Spinal cord (tissue), 10 donors: ENCODE measurements at places on chromosomes 4 and X.
A peak's percentile ranks its signal among the peaks of the same experiment; 100 is the strongest.

- no peak for DNase-seq
Observed at GRCh38 chr4:14333616-14334015, 668.7 kb upstream of the CPEB2 start.

- DNase-seq: no peak
Observed at GRCh38 chr4:2400841-2401609, 17.4 kb downstream of the ZFYVE28 start.

- peak; percentile 24 for DNase-seq
Observed at GRCh38 chr4:44446191-44446590, 2.4 kb downstream of the KCTD8 start.

DNA sequence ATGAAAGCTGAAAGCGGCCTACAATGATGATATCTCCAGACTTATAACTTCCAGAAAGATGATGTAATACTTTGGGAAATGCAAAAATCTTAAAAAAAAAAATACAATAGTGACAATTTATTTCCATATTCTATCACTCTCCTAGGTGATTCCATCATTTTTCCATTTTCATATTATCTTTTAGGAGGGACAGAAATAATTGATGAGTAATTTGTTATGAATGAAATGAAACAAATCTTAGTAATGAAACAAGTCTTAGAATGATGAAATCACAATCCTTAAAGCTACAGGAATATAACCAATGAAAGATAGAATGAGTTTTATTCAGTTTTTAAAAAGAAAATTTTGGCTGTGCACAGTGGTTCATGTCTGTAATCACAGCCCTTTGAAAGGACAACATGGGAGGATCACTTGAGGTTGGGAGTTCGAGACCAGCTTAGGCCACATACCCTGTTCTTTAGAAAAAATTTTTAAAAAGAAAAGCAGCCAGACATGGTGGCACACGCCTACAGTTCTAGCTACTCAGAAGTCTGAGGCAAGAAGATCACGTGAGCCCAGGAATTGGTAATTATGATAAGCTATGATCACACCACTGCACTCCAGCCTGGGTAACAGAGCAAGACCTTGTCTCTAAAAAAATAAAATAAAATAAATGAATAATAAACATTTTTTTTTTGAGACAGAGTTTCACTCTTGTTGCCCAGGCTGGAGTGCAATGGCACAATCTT, 21.7 kb downstream of the CLOCK start:
- no peak for DNase-seq

- DNase-seq: no peak
Observed at GRCh38 chr4:112923516-112923915, 125.9 kb upstream of the ANK2 start.

DNA sequence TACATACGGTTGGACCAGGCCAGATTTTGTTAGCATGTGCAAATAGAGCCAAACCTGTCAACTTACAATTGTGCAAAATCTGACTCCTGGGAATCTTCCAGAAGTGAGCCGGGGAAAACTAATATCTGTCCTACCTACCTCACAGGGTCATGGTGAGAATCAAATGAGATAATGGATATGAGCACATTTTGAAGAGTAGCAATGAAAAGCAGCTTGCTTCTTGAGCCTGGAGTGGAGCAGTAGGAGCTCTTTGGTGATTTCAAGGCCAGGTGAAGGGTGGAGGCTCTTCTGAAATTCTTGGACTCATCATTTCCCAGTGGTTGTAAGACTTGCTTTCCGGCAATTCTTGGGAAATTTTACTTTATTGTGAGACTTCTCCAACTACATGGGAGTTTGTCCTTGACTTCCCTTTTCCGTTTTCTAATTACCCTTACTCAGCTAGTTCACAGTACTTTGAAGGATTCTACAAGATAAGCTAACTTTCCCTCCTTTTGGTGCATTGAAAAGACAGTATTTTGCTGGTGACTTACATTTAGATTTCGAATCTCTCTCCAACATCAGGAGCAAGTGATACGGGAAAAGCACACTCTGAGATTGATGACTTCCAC, 12.2 kb downstream of the PLAC1 start:
- no peak for DNase-seq

DNA sequence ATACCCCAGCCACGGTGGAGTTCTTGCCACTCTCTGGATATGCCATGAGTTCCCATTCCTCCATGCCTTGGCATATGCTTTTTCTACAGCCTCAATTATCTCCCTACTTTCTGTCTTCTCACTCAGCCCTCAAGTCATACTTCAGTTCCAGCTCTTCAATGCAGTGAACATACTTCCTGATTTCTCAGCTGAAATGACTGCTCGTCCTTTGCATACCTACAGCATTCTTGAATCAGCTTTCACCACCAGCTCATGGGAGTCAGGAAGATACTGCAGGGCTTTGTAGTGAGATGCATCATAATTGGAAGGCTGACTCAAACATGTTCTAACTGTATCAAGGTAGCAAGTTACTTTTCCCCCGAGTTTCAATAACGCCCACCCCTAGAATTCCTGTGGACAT, 118.4 kb downstream of the APBB2 start:
- DNase-seq: no peak

- no peak for DNase-seq
Observed at GRCh38 chrX:150871341-150871811, 27.1 kb downstream of the CD99L2 start.

DNA sequence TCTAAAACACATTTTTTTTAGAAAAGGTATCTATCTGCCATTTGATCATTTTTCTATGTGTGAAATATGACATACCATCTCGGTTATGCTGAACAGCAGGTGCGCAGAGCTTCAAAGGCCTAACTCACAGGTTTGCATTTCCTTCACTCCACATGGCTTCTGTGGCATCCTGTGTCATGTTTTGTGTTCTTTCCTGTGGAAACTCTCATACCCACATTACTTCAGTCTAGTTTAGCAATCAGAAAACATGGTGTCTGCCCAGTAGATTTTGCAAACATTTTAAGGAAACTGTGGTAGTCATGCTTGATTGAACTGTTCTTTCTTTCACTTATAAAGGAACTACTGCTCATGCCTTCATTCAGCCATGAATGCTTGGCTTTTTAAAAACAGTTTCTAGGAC, 11.3 kb upstream of the ARAP2 start:
- DNase-seq: peak; percentile 60

DNA sequence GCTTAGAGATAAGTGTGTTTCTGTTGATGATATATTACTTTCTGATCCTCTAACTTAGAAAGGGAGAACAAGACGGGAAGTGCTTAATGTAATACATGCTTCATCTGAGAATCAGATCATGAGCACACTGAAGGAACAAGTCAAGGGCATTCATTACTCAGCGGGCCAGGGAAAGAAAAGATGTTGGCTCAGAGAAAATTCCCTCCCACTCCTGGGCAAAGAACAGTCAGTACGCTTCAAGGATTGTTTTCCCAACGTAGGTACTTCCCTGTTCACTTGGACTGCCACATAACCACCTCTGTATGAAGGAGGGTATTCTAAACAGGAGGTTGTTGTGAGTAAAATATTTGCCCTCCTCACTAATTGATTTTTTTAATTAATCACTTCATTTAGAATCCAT, 374.5 kb upstream of the FMR1 start:
- DNase-seq: peak; percentile 28

- no peak for DNase-seq
Observed at GRCh38 chr4:150779707-150780106, 197.8 kb downstream of the MAB21L2 start.

GRCh38 chr4:124427095-124427767, 285.3 kb downstream of the ANKRD50 start:
- DNase-seq: no peak

- no peak for DNase-seq
Observed at GRCh38 chrX:147476008-147476407, 435.7 kb upstream of the FMR1 start.

DNA sequence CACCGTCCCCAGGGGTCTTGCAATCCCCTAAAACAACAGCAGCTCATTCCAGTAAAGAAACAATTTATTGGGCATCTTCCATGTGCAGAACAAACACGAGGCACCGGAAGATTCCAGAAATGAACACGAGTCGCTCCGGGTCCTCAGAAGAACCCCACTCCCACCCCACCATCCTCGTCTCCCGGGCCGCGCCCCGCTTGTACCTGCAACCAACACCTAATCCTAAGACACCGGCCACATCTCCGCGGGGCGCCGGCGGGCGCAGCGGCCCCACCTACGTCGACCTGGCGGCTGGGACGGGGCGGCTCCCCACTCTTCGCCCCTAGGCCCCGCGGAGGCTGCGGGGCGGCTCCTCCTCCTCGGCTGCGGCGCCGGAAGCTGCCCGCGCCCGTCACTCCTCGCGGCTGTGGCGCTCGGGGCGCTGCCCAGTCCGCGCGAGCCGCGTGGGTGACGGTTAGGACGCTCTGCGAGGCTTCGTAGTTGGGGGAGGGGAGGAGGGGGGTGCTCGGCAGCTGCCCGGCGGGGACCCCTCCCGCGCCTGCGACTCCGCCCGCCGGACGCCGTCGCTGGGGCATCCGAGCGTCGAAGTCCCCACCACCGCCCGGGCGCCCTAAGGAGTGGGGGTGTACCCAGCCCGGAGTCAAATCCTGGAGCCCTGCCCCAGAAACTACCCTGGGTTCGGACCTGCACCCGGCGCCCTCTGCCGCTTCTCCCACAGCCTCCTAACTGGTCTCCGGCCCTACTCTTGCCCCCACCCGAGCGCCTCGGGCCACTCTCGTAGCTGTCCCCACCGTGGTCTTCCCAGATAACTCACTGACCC, at the start of gene CCDC158:
TSS of gene CCDC158 (minus strand) at position 380 of the 820 bp plus-strand sequence. CDS start 17,934 bp downstream, outside the sequence.
- peak; percentile 60 for DNase-seq

DNA sequence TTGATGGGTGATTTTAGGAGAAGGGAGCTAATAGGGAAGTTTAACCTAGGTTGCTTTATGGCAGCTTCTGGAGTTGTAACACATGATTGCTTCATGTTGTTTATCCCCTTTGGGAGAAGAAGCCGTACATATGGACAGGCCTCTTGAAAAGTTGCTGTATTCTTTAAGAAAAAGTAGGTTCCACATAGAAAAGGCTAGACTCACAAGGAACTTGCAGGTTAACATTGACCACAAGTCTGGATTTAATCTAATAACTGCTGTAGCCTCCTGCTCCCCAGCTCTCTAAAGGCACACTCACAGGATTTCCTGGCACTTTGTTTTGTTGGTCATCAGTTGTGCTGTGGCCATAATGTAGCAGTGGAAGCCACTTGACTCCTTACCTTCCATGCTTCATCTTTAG, 19.7 kb downstream of the FNIP2 start:
- DNase-seq: no peak

GRCh38 chr4:40713798-40714197, 36.0 kb upstream of the NSUN7 start:
- no peak for DNase-seq

DNA sequence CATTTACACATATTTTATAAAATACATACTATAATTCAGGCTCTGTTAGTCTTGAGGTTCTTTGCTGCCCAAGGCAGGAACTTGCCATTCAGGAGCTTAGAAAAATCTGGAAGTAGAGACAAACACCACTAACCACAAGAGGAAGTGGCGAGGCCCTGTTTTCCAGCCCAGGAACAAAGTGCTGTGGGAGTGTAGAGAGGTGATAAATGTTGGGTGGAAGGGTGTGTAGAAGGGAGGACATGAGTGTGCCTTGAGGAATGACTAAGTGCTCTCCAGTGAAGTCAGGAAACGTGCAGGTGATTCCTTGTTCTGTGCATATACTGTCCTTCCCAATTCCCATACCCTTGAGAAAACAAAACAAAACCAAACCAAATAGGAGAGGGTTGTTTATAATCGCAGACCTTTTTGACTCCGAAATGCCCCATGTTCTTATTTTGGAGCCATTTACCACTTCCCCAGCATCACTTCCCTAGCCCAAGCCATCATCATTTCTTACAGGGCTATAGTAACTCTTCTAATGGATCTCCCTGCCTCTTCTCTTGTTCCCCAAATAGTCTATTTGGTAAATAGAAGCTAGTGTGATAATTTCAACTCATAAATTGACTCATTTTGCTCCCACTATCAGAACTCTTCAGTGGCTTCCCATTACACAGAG, 83.2 kb downstream of the GPAT3 start:
- DNase-seq: no peak

DNA sequence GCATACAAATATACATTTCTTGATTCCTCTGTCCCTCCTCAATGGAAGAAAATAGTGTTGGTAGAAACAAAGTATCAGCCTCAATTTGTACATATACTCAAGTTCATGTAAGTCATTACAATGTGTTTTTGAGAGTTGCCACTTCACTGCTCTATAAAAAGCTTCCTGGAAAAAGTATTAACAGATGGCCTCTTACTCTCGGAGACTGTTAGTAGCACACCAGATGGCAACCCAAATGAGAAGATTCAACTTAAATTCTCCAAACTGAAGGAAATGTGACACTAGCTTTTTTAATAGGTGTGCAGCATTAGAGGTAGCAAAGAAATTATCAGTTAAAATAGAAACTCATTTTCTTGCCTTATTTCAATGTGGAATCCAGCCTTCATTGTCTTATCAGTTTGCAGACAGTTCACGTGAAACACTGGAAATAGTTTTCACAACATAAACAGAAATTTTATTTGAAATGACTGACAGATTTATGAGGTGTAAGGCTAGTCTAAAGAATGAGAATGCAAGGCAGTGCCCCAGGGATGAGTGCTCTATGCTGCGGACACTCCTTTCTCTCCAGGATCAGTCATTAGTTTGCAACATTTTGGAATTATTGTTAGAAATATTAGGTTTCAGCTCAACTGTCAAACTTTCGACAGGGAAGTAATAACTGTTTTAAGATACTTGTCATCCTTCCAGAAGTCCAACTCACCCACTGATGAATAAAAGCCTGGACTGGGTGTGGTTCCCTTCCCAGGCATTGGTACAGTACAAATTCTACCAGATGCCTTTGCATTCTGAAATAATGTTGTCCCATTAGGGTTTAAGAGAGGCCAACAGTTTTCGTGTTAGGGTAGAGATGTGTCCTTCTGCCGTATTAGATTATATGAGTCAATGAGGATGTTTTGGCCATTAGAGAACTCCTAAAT, 50.9 kb downstream of the IDS start:
- peak; percentile 42 for DNase-seq

DNA sequence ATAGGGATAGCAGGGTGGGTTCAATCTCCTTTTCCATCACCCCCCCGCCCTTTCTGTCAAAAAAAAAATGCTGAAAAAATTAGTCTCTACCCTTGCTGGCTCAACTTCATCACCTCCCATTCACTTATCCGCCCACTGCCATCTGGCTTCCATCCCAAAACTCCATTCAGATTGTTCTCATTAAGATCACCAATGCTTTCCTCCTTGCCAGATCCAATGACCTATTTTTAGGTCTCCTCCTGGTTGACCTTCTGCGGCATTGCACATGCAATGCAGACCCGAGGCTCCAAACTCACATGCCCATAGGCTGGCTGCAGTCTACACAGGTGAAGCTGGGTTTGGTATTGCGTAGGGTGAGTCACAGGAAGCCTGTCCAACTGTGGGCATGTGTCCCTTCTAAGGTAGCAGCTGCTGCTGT, 21.1 kb upstream of the STIM2 start:
- no peak for DNase-seq

DNA sequence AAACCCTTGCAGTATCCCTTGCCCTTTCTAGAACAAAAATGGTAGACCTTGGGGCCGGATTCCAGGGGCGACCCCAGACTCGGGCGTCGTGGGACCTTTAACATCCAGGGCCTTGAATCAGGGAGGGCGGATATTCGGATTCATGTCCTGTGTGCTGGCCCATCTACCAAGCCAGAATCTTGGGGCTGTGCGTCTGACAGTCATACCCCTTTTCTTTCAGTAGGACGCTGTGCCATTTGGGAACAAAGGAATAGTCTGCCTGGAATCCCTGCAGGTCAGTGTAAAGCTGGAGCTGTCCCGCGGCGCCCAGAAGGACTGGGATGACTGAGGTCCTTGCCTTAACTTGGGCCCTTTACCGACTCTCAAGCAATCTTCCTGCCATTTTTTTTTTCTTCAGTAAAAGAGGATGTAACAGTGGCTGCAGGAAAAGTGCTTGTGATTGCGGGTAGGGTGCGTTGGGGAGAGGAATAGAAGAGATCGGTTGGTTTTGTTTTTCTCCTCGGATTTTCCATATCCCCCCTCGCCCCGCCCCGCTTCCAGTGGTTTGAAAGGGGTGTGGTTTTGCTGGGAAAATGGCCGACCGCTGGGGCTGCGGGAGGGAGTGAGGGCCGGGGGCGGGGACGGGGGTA, 518 bp downstream of the ARMCX1 start:
- DNase-seq: peak; percentile 35
